ENCODE measurements at places on chromosomes 4 and X. TPM values are rescaled to one million over a fixed set of nuclear protein-coding genes. Genes with fewer than 3 reads are reported as not detected.

The IDUA gene
- 15.6 TPM for total RNA-seq

The FHDC1 gene
- 0.20 TPM for total RNA-seq

The TEX13C gene
- not detected for total RNA-seq

The GPR143 gene
- not detected for total RNA-seq

The SPANXB1 gene
- not detected for total RNA-seq

The PAGE5 gene
- total RNA-seq = not detected

The GIMD1 gene
- not detected for total RNA-seq

The ATP1B4 gene
- total RNA-seq = not detected

The AFF2 gene
- total RNA-seq = 0.37 TPM

The NAP1L5 gene
- 4.8 TPM for total RNA-seq

The MEPE gene
- not detected for total RNA-seq

The CSAG1 gene
- not detected for total RNA-seq

The PGAM4 gene
- not detected for total RNA-seq

The USP17L22 gene
- total RNA-seq = not detected

The PNMA5 gene
- total RNA-seq = not detected

The STK26 gene
- total RNA-seq = 8.1 TPM

The GLRA2 gene
- not detected for total RNA-seq

The CSAG2 gene
- total RNA-seq = not detected

The CYSLTR1 gene
- not detected for total RNA-seq

The ARSD gene
- 11.4 TPM for total RNA-seq

The DCAF8L1 gene
- not detected for total RNA-seq

The GPR173 gene
- 3.1 TPM for total RNA-seq

The PRDM8 gene
- total RNA-seq = 4.0 TPM

The SLC38A5 gene
- total RNA-seq = 131 TPM

The BEX2 gene
- 0.73 TPM for total RNA-seq

The AGTR2 gene
- total RNA-seq = not detected

The NR0B1 gene
- 8.5 TPM for total RNA-seq

The CXCL11 gene
- total RNA-seq = not detected

The GRIPAP1 gene
- 10.0 TPM for total RNA-seq

The MSX1 gene
- 17.6 TPM for total RNA-seq

The SSX3 gene
- total RNA-seq = not detected

The PLAC1 gene
- total RNA-seq = not detected

The SAGE1 gene
- total RNA-seq = not detected

The ODAPH gene
- not detected for total RNA-seq

The TMSB15C gene
- total RNA-seq = 1.1 TPM

The DTHD1 gene
- total RNA-seq = not detected

The ARMCX2 gene
- 35.3 TPM for total RNA-seq

The CLDN34 gene
- total RNA-seq = not detected

The GAGE1 gene
- not detected for total RNA-seq

The FRYL gene
- total RNA-seq = 50.8 TPM

The SSX1 gene
- not detected for total RNA-seq

The MGAT4D gene
- not detected for total RNA-seq

The RCHY1 gene
- 16.9 TPM for total RNA-seq

The GLRB gene
- 1.5 TPM for total RNA-seq

The HSPA4L gene
- 6.1 TPM for total RNA-seq

The HTN1 gene
- total RNA-seq = not detected

The CT45A9 gene
- total RNA-seq = not detected

The PCYT1B gene
- total RNA-seq = under 0.01 TPM

The TET2 gene
- total RNA-seq = 15.4 TPM

The ALB gene
- not detected for total RNA-seq

The STPG2 gene
- not detected for total RNA-seq

The CLNK gene
- total RNA-seq = not detected

The NRK gene
- total RNA-seq = 0.37 TPM

The FGFR3 gene
- 2.2 TPM for total RNA-seq

The TEX13D gene
- not detected for total RNA-seq

The ART3 gene
- total RNA-seq = not detected

The ZCCHC12 gene
- under 0.01 TPM for total RNA-seq
